ENCODE measurements at places on chromosomes 2 and 18. TPM values are rescaled to one million over a fixed set of nuclear protein-coding genes. Genes with fewer than 3 reads are reported as not detected.

The TCF23 gene
- 0.48 TPM for total RNA-seq

The MROH2A gene
- not detected for total RNA-seq

DNA sequence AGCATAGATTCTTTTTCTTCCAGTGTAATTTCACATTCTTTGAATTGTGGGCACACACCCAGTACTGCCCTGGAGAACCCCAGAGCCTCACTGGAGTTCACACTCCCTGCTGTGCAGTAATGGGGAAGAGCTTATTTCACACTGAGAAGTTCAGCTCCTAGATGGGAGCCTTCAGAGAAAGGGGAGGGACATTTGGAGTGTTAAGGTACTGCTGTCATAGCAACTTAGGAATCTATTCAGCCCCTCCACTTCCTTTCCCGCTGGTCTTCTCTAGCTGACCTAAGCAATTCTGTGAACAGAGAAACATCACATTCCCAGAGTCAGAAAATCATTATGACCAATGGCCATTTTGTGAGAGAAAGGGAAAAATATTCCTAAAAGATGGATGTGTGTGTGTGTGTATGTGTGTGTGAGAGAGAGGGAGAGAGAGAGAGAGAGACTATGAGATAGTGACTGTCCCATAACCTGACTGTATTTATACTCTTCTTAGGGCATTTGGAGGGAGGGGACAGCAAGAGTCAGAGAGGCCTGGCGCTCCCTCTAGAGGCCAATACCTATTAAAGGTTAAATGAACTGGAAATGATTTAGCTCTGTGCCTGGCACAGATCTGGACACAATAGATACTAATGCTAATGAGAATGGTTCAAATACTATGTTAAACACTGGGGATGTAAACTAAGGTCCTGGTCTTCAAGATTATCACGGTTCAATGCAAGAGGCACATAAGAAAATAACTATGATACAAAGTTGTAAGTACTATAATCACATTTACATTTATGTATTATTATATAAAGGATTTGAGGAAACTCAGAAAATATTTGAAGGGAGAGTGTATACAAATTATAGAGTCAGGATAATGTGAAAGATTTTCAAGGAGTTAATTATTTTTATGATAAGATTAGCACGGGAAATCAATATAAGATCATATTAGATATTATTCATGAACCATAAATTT lies 41.5 kb upstream of the RPE start:
- DNase-seq = no peak

DNA sequence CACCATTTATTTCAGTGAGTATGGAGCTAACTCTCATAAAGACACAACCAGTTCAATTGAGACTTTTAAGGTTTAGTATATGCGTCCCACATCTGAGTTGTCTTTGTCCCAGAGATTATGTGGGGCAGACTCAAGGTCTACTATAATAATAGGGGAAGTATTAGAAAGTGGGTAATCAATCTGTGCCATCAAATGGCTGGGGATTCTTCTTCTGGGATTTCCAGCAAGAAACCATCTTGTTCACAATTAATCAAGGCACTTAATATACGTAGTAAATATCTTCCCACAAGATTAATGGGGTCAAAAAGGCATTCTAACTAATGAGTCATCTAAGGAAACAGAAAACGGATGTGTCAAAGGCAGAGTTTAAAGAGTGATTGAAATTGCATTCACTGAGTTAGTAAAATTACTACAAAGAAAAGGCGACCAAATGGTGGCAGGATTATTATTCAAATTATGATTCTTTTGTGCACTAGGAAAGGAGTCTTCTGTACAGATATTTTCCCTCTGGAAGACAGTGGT lies 179.8 kb upstream of the REG3G start:
- DNase-seq = no peak

DNA sequence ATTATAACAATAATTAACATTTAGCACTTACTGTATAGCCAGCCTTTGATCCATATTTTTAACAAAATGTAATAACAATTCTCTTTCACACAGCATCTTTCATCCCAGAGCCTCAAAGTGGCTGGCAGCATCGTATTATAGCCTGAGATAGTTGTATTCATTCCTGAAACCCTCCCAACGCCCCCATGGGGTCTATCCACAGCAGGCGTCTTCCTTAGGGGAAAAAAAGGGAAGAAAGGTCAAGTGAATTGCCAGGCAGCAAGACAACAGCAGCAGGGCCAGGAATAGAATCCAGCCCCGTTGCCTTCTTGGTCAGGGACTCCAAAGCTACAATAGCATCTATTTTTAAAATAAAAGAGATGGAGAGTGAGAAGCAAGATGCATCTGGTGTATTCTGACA lies 424.4 kb upstream of the ID2 start:
- no peak for DNase-seq

All from mesenteric fat pad (tissue), 1 donor.